ENCODE measurements at places on chromosomes 13 and 19.

GRCh38 chr19:11971041-11971440 is 6.2 kb downstream of the ZNF763 start:
- DNase-seq, result no peak

GRCh38 chr13:20512042-20512683 is 13.5 kb downstream of the CRYL1 start:
- DNase-seq, result no peak

DNA sequence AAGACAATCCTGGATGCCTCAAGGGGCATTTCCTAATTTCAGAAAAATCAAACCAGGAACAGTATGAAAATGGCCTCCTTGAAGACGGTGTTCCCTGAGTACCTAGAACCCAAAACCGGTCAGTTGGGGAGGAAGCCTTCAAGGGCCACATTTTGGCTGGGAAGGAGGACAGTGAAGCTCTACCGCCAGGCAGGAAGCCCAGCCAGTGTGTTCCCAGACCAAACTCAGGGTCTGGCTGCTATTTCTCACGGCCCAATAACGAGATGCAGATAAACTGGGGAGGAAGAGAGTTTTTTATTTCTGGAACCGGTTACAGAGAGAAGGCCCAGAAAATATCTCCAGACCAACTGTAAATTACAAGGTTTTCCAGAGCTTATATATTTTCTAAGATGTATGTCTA is 24.3 kb upstream of the CEACAM21 start:
- DNase-seq, result no peak

DNA sequence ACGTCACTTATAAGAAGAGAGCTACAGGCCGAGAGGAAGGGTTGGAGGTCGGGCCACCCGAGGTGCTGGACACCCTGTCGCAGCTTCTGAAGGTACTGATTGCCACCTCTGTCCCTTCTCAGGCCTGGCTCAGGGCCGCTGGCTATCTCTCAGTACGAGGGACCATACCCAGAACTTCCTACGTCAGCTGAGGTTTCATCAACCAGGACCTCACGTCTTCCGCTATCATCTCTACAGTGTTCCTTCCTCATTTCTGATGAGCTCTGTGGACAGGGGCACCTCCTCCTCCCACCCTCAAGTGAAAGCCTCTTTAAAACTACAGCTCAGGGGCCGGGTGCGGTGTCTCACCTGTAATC is 58.2 kb upstream of the USE1 start:
- DNase-seq, result no peak

- no peak for DNase-seq
Measured at GRCh38 chr19:10006335-10006708, 4.0 kb downstream of the COL5A3 start.

- DNase-seq, result no peak
Measured at GRCh38 chr19:33469171-33470039, 52.2 kb downstream of the PEPD start.

Measured in nucleus accumbens (tissue), 56 donors.